CD8-positive, alpha-beta memory T cell (primary cell): ENCODE measurements at places on chromosomes 12 and 14. TPM values are rescaled to one million over a fixed set of nuclear protein-coding genes. Genes with fewer than 3 reads are reported as not detected.

DNA sequence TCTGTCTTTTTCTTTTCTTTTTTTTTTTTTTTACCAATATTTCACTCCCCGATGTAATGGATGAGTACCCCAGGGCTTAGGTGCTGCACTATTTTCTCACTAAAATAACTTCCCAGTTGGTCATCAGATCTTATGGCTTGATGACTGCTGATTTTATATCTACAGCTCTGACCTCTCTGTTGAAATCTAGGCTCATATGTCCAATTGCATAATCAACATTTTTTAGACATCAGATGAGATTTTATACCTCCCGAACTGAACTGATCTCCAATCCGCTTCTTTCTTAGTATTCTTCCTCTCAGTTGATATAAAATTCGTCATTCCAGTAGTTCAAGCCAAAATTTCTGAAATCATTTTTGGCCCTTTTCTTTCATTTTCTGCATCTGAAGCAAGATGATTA lies 1236.5 kb downstream of the SLC16A7 start:
- DNase-seq: no peak

- no peak for DNase-seq
These were observed 64.1 kb downstream of the PPM1A start for GRCh38 chr14:60313093-60313492.

DNA sequence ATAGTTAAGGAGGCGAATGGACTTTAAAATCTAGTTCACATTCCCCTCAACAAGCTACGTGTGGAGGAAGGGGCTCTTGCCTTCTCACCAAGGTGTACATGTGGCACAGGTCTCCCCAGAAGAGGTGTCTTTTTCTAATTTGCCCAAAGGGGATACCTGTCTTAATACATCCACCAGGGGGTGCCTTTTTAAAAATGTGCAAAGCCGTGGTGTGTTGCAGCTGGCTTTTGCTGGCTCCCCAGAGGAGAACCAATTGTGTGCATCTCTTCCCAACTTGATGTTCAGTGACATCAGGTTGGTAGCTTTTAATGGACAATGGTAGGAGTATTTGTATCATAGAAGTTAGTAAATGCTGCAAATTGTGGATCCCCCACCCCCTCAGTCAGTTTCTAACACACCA lies 33.8 kb downstream of the CREBL2 start:
- DNase-seq: peak; percentile 61

DNA sequence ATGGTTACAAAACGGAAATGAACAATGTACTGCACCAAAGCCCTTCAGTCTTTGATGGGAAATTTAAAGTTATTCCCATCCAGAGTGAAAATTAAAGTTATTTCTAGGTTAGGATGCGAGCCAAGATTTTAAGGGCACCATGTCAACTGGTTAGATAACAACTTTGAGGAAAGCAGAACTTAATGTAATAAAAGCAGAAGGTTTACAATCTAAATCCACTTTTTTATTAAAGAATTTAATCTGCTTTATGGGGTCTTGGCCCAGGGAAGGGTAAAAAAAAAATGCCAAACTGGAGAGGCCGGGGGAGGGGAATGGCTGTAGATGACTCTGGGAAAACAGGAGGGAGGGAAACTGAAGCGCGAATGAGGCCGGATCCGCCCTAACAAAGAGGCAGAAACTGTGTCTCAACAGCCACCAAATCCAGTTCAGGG lies 108.2 kb upstream of the ATF7IP start:
- DNase-seq: no peak

GRCh38 chr12:89064780-89065179 lies 287.5 kb downstream of the DUSP6 start:
- DNase-seq: no peak

DNA sequence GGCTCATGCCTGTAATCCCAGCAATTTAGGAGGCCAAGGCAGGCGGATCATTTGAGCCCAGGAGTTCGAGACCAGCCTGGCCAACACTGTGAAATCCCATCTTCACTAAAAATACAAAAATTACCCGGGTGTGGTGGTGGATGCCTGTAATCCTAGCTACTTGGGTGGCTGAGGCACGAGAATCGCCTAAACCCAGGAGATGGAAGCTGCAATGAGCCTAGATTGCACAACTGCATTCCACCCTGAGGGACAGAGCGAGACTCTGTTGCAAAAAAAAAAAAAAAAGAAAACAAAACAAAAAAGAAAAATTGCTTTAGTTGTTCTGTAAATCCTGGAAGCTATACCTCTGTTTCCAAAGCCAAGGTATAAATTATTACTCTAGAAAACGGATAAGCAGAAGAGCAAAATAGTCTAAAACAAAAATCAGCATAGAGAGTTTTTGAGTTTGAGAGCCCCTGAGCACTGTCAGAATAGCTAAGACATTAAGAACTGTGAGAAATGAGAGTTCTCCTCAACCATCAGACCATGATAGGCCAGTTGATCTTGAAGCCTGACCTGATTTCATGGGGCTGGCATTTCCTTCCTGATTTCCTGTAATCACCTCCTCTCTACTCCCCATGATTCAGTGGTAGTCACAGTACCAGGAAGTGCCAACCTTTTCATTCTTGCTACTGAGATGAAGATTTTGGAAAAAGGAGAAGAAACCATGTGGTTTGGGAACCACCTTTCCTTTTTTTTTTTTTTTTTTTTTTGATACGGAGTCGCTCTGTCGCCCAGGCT lies 31.7 kb downstream of the ATP2A2 start:
- DNase-seq: no peak

DNA sequence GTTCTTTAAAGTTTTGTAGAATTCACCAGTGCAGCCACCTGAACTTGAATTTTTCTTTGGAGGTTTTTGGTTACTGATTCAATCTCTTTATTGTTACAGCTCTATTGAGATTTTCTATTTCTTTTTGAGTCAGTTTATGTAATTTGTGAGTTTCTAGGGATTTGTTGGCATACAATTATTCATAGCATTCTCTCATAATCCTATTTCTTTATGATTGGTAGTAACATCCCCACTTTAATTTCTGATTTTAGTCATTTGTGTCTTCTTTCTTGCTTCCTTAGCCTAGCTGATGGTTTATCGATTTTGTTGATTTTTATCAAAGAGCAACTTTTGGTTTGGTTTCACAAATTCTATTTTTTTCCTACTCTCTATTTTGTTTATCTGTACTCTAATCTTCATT lies 17.9 kb upstream of the BBS10 start:
- DNase-seq: no peak

DNA sequence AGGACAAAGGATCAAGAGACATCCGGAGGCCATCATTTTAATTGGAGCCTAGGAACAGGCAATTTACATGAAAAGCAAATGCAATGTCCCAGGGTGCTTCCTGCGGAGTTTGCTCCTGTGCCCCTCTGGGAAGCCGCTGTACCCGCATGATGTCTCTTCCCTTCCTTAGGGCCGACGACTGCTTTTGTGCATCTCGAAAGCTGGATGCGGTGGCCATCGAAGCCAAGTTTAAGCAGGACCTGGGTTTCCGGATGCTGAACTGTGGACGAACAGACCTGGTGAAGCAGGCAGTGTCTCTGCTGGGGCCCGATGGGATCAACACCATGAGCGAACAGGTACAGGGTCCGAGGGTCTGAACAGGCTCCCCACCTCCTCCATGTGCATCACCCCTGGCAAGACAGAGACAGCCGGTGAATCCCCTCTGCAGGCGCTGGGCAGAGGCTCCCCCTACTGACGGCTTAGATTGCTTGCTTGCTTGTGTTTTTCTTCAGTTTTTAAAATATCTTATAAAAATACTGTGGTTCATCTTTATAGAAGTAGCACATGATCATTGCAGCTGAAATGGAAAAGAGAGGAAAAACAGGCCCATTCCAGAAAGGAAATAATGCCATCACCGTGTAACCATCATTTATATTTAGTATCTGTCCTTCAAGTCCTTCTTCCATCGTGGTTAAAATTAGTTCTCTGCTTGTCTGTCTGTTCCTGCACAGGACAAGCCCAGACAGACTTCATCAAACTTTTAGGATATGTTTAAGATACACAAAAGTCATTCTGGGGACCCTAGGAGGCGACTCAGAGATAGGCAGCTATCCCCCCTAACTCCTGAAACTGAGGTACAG lies 75.4 kb upstream of the PWP1 start:
- no peak for DNase-seq

DNA sequence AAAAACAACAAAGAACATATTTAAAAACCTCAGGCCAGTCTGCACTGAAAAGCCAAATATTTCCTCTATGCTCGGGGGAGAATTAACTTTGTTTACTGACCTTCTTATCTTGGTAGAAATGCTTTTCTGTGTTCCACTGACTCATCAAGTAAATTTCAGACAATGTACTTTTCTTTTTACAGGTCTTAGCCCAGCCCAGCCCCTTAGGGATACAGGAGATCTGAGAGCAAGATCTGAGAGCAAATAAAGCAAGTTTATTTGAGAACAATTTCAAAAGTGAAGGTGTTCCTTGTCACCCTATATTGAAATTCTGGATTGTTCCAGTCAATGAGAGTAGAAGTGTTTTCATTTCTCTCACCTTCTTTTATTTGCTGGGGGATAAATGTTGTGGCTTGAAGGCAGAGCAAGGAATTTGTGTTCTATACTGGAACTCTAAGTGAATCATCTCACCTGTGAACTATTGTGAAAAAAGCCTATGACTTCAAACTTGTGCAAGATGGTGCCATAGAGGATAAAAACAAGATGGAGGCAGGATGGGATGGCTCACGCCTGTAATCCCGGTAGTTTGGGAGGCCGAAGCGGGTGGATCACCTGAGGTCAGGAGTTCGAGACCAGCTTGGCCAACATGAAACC lies 7.9 kb upstream of the GPRC5A start:
- DNase-seq: no peak

DNA sequence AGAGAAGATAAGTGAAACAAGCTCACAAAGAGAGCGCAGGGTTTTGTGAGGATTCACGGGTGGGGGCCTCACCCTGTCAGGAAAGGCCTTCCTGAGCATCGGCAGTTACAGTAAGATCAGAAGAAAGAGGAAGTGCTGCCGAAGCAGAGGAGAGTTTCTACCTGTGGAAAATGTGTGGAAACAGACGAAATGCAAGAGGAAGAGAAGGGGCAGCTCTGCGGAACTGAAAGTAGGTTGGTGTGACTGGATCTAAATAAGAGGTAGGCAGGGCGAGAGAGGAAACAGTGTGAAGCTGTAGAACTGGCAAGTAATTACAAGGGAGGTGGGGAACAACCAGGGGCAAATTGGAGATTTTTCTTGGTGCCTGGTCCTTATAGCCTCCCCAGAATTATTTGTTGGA lies 2.6 kb downstream of the GPR68 start:
- DNase-seq: peak; percentile 37

- no peak for DNase-seq
These were observed 32.1 kb upstream of the HECTD1 start for GRCh38 chr14:31239741-31240140.

GRCh38 chr12:91704446-91704845 lies 441.2 kb downstream of the BTG1 start:
- DNase-seq: no peak

GRCh38 chr12:131990066-131990979 lies 40.6 kb downstream of the EP400 start:
- DNase-seq: no peak

Gene RNASE3
- total RNA-seq: not detected

Gene NKX2-1
- total RNA-seq: not detected

Gene LTBP2
- 0.24 TPM for total RNA-seq

Gene DDN
- 0.39 TPM for total RNA-seq

Gene STON2
- 0.22 TPM for total RNA-seq

Gene CD4
- total RNA-seq: 1.8 TPM

Gene TMEM119
- total RNA-seq: not detected

Gene SYCP3
- total RNA-seq: 0.27 TPM

Gene OR6C6
- not detected for total RNA-seq

Gene ITPR2
- 29.4 TPM for total RNA-seq
